Stimulated activated CD4-positive, alpha-beta T cell treated with anti-CD3 and anti-CD28 coated beads, Interleukin-12 subunit alpha, Interleukin-12 subunit beta, amount 100 ng/mL, for 24 hours (primary cell): ENCODE measurements at places on chromosomes 6 and 20.

DNA sequence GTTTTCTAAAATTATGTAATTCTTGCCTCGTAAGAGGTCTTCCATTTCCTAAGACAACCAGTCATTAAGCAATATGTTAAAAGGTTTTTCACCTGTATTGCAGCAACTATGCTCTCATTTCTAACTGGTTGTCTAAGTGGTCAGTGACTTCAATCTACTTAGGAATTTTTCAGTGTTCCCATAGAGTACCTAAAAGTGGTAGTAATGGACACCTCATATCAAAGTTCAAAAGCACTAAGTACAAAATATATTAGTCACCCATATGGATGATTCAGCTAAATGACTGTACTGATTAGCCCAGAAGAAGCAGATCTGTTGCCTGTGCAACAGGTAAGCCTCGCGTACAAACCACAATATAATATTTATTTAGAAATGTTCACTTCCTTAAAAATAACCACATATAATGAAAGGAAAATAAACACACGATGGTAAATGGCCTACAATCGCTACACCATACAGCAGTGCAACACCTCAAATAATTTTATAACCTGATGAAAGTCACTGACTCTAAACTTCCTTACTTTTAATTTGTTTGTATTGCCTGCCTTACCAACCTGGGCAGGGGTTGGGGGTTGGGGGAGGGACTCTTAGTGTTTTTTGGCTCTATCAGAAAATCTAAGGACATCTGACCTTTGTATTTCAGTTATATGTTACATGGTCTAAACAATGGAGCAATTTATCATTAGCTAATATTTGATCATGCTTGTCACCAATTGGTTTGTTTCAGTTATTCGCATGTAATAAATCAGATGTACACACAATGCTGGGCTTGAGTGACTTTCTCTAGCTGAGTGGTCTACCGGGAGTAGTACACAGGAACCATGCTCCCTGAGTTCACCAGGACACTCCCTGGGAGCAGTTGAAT, 105.9 kb downstream of the HIVEP2 start:
- no peak for DNase-seq

DNA sequence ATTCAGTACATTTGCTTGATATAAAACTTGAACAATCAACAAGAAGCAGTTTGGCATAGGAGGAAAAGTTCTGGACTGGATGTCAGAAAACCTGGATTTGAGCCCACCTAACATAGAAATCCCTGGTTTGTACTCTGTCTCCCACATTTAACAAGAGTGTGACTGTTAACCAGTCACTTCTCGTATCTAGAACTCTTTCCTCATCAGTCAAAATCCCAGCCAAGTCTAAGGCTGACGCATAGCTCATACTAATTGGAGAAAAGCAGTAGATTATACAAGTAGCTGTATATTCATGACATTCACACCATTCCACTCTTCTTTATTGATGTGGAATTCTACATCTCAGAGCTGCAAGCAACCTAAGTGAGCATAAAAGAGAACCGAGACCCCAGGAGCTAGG, 222.7 kb downstream of the PHACTR1 start:
- DNase-seq = no peak

DNA sequence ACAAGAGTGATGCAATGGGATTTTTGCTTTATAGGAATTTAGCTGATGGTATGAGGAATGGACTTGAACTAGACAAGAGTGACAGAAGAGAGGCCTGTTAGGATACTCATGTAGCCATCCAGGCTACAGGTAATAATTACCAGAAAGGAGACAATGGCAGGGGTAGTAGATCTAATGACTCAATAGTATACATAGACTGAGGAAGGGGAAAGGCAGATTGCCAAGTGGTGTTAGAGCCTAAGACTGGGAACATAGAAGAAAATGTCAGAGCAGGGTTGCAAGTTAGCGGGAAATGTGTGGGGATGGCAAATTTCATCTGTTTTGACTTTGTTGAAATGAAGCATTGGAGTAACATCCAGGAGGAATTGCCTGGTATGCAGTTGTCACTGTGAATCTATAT, 295.6 kb downstream of the UTRN start:
- no peak for DNase-seq

DNA sequence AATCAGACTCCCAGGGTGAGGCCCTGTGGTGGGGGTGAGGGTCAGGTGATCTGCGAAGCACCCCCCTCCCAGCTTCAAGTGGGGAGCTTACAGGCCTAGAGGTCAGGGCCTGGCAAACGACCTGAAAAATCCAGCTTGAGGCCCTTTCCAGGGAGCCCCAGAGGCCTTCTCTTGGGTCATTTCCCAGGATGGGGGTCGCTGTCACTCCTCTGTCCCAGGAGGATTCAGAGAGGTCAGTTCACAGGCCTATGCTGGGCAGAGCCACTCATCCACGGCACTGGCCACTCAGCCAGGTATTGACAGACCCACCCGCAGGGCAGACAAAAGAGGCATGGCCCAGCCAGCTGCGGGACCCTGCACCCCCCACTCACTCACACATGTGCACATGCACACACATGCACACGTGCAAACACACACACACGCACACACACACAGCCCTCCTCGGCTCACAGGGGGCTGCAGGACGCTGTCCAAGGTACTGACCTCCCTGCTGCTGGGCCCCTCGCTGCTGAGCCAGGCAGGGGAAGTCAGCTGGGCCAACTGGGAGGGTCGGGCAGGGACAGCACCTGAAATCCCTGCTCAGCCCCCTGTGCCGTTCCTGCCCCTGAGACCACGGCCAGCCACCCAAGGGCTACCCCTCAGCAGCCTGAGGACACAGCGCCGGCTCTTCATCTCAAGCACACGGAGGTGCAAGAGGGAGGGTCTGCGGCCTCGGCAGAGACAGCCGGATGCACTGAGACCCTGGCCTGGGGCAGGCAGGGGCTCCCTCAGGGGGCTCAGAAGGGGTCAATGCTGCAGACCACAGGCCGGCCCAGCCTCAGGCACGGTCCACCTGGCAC, 113.8 kb downstream of the TAF4 start:
- no peak for DNase-seq

- DNase-seq = no peak
These were observed 231.6 kb downstream of the LRFN2 start for GRCh38 chr6:40355532-40355931.

DNA sequence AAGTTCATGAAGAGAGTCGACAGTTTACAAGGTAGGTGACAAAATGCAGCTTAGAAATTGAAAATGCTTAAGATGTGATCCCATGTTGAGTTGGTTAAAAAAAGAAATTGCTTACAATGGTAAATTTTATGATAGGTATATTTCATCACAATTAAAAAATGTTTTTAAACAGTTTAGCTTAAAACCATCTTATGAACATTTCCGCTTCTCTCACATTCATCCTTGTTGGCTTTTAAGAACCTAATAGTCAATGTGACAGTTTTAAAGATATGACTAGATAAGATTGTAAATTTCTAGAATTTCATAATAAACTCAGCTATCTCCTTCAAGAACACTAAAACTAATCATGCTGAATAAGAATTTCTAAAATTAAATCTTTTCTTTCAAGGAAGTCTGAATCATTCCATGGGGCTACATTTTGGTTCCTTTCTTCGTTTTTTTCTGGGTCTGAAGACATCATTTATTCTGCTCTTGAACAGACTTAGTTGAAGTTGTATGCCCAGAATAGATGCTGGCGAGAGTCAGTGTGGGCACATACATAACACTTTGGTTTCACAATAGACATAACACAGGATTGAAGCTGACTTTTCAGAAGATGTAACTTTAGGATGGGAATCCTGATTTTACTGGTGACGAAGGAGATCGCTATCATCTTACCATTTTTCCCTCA, 35.9 kb upstream of the LTV1 start:
- no peak for DNase-seq

DNA sequence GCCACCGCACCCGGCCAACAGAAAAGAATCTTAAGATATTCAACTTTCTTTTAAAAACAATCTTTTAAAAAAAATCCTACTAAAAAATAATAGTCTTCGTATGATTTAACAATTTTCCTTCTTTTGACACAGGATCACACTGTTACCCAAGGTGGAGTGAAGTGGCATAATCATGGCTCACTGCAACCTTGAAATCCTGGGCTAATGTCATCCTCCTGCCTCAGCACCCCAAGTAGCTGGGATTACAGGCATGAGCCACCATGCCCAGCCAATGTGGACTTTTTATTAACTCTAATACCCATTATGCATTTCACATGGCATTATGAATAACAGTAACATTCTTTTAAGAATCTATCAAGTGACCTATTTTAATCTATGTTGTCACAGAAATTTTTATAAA, 20.8 kb downstream of the RBM39 start:
- no peak for DNase-seq

GRCh38 chr6:22399693-22400092, 102.9 kb upstream of the PRL start:
- DNase-seq = no peak

DNA sequence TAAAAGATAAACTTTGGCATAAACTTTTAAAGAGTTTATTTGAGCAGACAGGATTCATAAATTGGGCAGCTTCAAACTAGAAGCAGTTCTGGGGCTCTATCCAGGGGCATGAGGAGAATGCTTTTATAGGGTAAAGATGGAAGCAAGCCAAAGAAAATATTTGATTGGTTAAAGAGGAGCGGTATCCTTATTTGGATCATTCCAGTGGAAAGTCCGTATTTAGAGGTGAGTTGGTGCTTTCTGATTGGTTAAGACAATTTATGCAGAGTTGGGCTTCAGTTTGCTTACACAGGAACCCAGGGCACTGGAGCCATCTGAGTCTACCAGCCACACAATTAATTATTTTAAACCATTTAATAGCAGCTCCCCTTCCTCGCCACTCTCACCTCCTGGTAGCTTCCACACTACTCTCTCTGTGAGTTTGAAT, 37.9 kb upstream of the RNF217 start:
- no peak for DNase-seq

- no peak for DNase-seq
These were observed 184.1 kb upstream of the GMDS start for GRCh38 chr6:2429460-2429859.

- DNase-seq = peak; percentile 79
These were observed at the start of gene ANKRD6 for GRCh38 chr6:89432875-89433251. ANKRD6 (plus strand) TSS chr6:89433152; CDS start chr6:89566977, 133,825 bp downstream.

- no peak for DNase-seq
These were observed 77.8 kb downstream of the NINL start for GRCh38 chr20:25507385-25508082.

DNA sequence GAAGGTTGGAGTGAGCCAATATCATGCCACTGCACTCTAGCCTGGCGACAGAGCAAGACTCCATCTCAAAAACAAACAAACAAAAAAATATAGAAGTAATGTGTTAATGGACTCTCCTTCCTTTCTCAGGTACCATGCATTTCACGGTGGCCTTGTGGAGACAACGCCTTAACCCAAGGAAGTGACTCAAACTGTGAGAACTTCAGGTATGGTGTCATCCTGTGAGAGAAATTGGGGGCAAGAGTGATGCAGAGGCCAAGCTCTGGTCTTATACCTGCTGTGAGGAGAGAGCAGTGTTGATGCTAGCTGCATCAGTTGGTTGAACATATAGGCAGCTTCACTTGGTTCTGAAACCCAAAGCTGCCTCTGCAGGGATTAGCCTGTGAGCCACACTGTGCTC, 6.2 kb downstream of the ITCH start:
- no peak for DNase-seq

GRCh38 chr6:83509441-83509840, 2.9 kb upstream of the PRSS35 start:
- no peak for DNase-seq

GRCh38 chr6:105952772-105953690, 133.1 kb upstream of the PRDM1 start:
- DNase-seq = no peak

- DNase-seq = no peak
These were observed 177.1 kb upstream of the MAN1A1 start for GRCh38 chr6:119526561-119527230.

- DNase-seq = no peak
These were observed 154.5 kb upstream of the PRND start for GRCh38 chr20:4567170-4567569.

- DNase-seq = no peak
These were observed 252.7 kb upstream of the POU3F2 start for GRCh38 chr6:98581705-98582104.

DNA sequence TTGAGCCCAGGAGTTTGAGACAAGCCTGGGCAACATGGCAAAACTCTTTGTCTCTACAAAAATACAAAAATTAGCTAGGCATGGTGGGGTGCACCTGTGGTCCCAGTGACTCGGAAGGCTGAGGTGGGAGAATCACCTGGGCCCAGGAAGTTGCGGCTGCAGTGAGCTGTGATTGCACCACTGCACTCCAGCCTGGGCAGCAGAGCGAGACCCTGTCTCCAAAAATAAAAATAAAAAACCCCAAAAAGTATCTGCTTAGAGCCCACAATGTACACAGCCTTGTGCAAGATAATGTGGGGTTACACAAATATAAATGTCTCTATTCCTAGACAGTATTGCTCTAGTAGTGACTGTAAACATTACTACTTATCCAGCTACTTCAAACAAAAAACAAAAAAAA, 5.9 kb downstream of the ESF1 start:
- DNase-seq = no peak

DNA sequence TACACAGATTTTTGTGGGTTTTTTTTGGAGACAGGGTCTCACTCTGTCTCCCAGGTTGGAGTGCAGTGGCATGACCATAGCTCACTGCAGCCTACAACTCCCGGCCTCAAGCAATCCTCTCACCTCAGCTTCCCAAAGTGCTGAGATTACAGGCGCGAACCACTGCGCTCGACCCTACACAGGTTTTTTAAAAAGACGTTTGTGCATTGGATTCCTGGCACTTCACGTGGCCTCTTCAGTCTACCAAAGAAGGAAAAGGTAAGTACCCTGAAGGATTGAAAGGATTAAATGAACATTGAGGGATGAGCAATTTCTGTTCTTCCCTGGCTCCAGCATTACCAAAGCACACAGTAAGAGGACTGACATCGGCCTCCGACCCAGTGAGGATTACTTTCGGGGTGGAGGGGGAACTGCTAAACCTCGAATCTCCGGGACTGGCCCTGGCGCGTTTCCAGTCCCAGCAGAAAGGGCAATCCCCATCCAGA, 556 bp upstream of the YWHAB start:
- no peak for DNase-seq

GRCh38 chr6:47377971-47378370, 68.3 kb upstream of the TNFRSF21 start:
- no peak for DNase-seq

GRCh38 chr6:45991189-45991588, 24.5 kb downstream of the CLIC5 start:
- no peak for DNase-seq

DNA sequence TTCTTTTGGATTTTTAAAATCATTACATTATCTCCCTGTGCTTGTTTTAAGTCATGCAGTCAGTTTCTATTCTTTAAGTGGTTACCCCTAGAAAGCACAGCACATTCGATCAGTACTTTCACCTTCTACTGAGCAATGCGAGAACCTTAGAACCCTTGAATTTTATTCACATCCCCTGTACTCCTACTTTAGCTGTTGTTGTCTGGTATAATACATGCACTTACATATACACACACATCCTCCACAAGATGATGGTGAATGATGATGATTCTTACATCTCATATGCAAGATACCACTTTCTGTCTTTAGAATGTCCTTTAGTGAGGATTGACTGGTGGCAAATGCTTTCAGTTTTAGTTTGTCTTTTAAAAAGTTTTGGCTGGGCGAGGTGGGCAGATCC, 5.7 kb downstream of the CDC40 start:
- no peak for DNase-seq

- no peak for DNase-seq
These were observed 80.3 kb upstream of the HMGCLL1 start for GRCh38 chr6:55659304-55659703.

GRCh38 chr6:82866446-82866845, 199.2 kb downstream of the UBE3D start:
- no peak for DNase-seq

- no peak for DNase-seq
These were observed 23.6 kb downstream of the TBC1D7 start for GRCh38 chr6:13304580-13305260.

GRCh38 chr6:41729624-41730023, 5.8 kb downstream of the TFEB start:
- no peak for DNase-seq
